T follicular helper cell (primary cell): ENCODE measurements at places on chromosomes 5 and 9.

DNA sequence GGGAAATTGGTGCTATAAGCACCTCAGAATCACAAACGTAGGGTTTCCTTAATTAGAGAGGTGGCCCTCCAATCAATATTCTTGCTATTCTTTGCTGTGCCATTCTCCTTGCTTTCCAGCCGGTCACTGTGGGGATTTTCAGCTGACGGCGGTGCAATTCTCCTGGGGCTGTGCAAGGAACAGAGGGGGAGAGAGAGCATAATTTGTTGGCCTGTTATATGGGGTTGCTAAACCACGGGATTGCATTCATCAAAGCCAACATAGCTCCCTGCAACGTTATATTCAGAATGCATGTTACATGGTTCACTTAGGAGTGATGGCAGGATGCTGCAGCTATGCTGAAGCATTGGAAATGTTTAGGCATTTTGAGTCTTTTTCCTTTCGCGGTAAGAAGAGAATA is 441.3 kb upstream of the CLINT1 start:
- no peak for DNase-seq

DNA sequence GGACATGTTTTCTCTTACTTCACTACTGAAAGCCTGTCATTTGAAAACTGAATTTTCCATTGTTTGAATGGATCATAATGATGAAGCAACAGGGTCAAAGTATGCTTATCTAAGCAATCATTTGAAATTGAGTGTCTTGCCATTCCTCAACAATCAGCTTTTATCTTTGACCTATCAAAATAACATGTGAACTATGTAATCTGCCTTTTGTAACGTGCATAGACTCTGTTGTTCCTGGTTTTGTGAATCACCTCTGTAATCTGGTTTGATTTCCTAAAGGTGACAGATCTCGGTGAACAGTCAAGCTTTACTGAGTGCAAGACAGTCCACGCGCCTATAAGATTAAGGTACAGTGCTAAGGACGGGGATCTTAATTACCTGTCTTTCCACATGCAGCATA is 3.3 kb downstream of the MEF2C start:
- DNase-seq = no peak

GRCh38 chr9:113526231-113526746 is 62.8 kb downstream of the RGS3 start:
- no peak for DNase-seq

GRCh38 chr5:79990205-79990597 is 861 bp downstream of the MTX3 start:
- DNase-seq = no peak

GRCh38 chr9:130499804-130500263 is 55.1 kb downstream of the ASS1 start:
- DNase-seq = no peak

GRCh38 chr9:73541923-73542322 is 390.3 kb downstream of the ANXA1 start:
- no peak for DNase-seq

DNA sequence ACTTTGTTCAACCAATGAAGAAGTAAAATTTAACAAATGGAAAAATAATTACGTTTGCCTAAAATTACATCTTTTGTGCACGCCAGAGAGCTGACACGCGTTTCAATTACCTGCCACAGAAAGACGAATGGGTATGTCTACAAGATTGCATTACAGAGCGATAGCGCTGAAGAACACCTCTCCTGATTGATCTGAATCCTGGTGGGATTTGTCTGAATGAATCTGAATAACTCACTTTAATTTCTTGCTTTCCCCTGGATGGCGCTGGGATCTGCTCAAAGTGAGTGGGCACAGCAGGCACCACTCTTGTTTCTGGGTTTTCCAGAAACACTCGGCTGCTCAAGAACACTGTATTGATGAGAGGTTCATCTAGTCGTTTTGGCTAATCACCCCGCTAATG is 148.8 kb upstream of the TBC1D2 start:
- no peak for DNase-seq

GRCh38 chr9:113837334-113837733 is 38.8 kb upstream of the ZNF618 start:
- no peak for DNase-seq

DNA sequence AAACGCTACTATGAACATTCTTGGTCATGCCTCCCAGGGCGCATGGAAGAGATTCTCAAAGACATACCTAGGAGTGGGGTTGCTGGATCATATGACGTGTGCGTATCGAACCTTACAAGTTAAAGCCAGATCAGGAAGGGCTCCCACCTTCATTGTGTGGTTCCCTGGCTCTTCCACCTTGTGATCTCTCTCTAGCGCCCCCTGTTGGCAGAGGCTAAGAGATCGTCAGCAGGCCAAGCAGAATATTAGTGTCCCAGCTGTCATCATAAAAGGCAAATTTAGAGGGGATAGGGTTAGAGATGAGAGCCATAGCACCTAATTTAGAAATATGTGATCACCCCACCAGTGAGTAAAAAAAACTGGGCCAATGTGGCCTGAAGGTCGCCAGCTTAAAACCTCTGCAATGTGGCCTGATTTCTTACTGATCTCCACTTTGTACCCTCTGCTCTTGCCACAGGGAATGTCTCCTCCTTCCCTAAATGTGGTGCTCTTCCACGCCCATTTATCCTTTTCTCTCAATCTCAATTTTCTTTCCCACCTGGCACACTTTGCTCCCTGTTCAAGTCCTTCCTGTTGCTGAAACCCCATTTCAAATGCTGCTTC is 91.7 kb upstream of the SHB start:
- DNase-seq = peak; percentile 40

DNA sequence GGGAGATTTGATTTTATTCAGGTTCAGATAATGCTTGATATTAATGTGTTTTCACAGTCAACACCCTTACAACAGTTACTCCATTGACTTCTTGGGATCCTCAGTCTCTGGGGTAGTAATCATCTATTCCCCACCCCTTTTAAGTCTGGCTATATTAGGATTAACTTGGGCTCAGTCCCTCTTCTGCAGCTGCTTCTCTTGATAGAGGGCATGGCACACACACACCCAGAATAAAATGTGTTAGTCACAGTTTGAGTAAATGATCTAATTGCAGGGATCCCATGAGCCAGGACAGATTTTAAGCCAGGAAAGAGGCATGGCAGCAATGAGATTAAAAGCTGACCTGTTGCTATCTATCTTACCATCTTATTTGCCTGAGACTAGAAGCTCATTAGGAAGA is 53.7 kb upstream of the VLDLR start:
- DNase-seq = no peak

- no peak for DNase-seq
Measured at GRCh38 chr5:130546211-130546610, 618.8 kb downstream of the HINT1 start.

GRCh38 chr9:108109927-108110690 is 620.5 kb upstream of the KLF4 start:
- no peak for DNase-seq

DNA sequence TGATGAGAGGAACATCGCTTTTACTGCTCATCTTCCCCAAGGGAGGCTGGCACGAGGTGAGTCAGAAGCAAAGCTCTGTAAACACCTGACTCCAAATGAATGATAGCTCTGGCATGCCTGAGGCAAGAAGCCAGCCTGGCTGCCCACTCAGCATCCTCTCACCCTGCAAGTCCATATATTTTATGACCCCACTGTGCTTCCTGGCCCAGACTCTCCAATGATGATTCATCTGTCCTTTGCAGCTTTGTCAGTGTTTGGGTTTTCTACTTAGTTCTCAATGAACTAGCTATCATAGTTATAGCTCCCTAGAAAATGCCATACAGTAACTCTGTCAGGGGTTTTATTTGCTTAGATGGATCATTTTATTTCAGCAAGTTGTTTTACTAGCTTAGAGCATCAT is 52.1 kb upstream of the FSTL4 start:
- no peak for DNase-seq

DNA sequence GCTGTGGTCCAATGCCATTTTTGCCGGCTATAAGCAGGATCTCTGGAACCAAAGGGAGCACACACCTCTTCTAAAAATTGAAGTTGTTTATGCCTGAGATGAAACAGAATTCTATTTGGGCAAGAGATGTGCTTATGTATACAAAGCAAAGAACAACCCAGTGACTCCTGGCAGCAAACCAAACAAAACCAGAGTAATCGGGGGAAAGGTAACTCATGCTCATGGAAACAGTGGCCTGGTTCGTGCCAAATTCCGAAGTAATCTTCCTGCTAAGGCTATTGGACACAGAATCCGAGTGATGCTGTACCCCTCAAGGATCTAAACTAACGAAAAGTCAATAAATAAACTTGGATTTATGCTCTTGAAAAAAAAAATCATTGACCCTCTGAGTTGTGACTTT is 178.7 kb downstream of the CEMIP2 start:
- DNase-seq = no peak

- DNase-seq = no peak
Measured at GRCh38 chr5:136038635-136039034, 9.8 kb downstream of the TGFBI start.

- DNase-seq = no peak
Measured at GRCh38 chr9:121609822-121610637, 41.4 kb upstream of the DAB2IP start.

GRCh38 chr5:43601454-43602260 is 1.3 kb upstream of the NNT start:
- DNase-seq = no peak

- DNase-seq = no peak
Measured at GRCh38 chr9:133610845-133611244, 1.7 kb upstream of the FAM163B start.

GRCh38 chr5:134749415-134749814 is 9.2 kb upstream of the DDX46 start:
- no peak for DNase-seq

DNA sequence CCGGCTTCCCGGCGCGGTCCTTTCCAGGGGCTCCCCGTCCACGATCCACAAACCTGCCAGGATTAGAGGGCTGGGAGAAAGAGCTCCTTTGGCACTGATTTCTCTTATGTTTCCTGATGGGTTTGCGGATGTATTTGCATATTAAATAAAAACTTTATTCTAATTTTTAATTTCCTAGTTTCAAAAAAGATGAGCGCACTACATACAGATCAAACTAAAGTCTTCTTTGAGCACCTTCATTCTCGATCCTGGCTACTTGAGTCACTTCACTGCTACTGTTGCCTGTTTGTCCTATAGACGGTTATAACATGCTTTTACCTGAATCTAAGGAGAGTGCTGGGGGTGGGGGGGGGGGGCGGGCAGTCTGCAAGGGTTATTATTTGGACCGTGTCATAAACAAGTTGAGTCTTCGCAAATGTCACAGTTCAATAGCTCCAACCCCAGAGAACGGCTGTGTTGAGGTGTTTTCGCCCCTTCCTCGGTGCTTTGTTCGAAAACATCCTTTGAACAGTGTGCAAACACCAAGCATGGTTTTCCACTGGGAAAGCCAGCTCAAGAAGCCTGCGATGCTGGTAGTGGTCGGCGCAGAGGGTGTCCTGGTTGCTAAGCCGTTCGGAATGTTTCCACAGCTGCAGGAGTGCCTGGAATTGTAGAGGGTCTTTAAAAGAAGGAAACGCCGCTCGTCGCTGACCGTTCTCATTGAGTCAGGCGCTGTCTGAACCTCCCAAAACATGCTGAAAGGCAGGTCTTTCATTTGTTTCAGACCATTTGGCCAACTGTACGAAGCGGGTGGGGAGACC is 1.1 kb upstream of the STK10 start:
- DNase-seq = no peak
